ENCODE measurements at places on chromosomes 5 and 9.

GRCh38 chr9:99782962-99783718 is 38.5 kb upstream of the NR4A3 start:
- DNase-seq: no peak

GRCh38 chr5:61332851-61333320 is 828 bp downstream of the ZSWIM6 start:
- DNase-seq: peak; percentile 19

DNA sequence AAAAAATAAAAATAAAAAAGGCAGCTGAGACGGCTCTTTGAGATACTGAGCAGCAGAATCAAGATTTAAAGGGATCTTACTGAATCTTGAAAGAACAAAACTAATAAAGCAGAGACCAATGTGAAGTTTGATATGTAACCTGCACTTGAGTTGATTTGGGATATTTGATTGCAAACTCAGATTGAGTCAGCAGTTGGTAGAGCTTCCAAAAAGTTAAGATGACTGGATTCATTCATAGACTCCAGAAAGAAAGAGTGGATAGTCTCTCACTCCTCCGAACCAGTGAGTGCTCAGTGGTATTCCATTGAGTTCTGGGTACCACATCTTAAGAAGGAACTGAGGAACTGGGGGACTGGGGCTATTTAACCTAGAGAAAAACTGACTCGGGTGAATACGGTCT is 52.7 kb upstream of the TESK1 start:
- no peak for DNase-seq

DNA sequence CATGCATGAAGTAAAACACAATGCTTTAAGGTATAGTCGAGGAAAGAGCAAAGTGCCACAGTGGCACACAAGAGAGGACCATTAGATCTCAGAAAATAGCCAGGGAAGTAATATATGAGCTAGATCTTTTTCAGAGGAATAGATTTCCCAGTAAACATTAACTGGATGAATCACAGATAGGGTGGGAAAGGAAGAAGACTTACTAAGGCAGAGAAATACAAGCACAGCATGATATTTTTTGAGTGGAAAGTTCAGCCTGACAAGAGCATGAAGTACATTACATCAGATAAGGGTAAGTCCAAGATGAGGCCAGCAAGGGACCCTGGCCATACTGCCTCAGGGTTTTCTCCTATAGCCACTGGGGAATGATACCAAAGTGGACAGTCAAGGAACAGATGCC is 804.6 kb upstream of the DMAC1 start:
- DNase-seq: no peak

DNA sequence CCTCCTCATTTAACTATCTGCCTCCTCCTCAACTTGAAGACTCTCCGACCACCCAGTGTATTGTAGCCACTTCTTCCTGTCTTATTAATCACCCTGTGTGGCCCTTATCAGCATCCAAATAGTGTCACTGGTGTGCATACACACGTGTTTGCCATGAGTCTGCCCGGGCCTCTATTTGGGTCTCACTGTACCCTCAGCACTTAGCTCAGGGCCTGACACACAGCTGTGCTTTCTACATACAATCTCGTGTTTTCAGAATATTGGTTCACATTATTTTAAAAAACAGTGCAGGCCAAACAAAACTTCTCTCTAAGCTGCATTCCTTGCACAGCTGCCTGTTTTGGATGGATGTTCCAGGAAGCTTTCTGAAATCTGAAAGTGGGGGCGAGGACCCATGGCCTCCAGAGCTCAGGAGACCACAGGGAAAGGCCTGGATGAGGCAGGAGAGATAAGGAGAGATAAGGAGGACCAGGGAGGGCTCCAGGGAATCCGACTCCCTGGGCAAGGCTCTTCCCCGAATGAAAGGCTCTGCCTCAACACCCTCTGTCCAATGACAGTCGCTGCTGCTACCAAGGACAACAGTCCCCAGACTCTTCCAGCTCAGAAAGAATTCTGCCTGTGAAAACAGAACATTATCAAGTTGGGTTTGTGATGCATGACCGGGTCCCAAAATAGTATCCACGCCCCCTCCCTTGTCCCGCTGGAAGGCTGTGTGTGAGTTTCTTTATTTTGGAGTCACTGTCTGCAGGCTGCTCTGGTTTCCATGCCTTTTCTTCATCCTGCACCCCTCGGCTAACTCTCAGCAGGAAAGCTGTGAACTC is 255.6 kb downstream of the NSG2 start:
- DNase-seq: no peak

DNA sequence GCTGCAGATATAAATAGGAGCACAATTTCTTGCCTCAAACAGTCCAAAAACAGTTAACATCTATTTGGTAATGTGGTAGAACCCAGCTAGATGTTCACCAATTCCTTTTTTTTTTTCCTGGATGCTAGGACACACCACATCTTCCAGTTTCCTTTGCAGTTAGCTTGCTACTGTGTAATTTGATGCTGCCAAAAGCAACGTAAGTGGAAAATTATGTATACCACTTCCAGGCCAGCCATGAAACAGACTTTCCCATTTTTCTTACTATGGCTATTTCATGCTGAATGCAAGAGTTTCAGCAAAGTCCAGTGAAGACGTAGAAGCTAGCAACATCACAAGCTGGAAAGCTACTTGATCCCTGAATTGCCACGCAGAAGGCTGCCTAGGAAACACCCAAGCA is 667.2 kb downstream of the TLE1 start:
- no peak for DNase-seq

- no peak for DNase-seq
These were observed 386.8 kb downstream of the FGF10 start for GRCh38 chr5:44002381-44002901.

DNA sequence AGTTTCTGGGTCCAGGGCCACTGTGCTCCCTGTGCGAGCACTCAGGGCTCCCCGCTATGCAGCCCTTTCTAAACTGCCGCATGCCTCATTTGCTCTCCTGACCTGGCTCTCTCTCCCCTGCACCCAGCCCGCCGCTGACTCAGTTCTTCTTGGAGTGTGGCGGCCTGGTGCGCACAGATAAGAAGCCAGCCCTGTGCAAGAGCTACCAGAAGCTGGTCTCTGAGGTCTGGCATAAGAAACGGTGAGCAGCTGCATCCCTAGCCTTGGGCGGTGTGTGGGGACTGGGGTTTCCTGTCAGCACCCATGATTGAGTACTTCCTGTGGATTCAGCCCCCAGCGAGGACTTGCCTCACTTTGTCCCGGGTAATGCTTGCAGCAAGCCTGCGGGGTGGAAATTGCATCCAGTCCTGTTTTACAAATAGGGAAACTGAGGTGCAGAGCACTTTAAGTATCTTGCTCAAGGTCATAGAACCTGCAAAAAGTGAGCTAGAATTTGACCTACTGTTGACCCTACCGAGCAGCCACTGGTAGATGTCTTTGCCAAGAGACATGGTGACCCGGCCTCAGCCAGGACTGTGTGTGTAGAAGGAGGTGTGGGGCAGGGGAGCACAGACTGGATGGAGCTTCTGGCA is 27.9 kb downstream of the USP20 start:
- DNase-seq: peak; percentile 66

DNA sequence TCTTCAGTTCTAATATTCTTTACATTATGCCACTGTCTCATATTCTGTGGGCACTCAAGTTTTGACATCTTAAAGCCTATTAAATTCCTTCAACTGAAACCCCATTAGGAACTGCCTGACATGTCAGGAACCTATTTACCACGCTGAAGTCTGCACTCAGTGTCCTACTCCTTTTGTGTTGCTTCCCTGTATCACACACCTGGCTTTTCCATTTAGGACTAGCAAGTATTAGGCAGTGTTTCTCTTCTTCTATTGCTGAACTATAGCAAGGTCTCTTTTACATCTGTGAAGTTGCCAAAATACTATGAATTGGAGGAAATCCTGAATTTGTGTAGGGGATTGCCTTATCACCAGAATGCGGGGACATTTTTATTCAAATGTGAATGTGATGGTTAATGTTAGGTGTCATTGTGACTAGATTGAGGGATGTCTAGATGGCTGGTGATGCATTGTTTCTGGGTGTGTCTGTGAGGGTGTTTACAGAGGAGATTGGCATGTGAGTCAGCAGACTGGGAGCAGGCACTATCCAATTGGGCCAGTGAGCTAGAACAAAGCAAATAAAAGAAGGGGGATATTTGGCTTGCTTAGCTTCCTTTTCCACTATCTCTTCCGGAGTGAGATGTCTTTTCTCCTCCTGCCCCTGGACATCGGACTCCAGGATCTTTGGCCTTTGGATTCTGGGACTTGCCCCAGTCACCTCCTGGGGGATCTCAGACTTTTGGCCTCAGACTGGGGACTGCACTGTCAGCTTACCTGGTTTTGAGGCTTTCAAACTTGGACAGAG is 21.2 kb upstream of the VCAN start:
- DNase-seq: no peak

- no peak for DNase-seq
These were observed 408.0 kb upstream of the SLC30A5 start for GRCh38 chr5:68685863-68686262.

- no peak for DNase-seq
These were observed 95.8 kb downstream of the BRINP1 start for GRCh38 chr9:119273325-119273904.

GRCh38 chr5:22678886-22679285 is 174.3 kb downstream of the CDH12 start:
- no peak for DNase-seq

All from CD4-positive, alpha-beta T cell (primary cell).